ENCODE measurements at places on chromosomes 7 and 10.

DNA sequence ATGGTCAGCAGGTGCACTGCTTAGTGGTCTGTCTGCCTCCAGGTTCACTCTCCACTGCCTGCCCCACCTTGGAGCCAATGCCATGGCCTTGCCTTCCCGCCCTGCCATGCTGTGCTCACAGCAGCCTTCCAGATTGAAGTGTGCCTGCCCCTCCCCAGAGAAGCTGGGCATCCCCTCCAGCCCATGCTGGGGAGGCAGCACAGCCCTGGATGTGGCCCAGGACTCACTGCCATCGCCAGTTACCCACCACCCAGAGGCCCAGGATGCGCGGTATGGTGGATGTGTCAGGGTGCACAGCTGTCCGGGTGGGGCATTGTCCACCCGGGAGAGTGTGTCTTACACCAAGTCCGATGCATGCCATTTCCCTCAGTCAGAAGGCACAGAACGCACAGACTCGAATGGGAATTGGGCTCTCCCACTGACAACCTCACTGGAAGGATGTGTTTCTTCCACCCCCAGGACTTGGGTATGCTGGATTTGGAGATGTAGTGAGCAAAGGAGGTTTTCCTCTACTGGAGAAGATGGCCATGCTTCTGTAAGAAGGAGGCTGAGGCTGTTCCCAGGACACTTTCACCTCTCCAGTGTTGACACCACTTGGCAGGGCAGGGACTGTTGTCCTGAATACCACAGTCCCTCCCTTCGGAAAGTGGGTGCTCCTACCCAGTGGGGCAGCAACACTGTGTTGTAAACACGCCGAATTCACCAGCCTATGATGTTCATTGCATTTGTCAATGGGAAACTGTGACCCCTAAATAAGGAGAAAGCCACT is 122.0 kb downstream of the ADARB2 start:
- no peak for DNase-seq

DNA sequence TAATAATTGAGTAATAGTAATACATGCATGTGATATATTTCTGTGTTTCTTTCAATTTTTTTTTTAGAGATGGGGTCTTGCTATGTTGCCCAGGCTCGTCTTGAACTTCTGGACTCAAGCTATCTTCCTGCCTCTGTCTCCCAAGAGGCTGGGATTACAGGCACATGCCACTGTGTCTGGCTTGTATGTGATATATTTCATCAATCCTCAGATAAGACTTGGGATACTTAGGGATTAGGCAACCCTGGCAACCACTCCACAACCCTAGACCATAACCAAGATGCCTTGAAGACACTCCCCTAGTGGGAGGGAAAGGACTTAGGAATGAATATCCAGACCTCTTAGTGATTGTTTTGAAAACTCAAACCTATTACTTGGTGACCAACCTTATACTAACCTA is 154.8 kb downstream of the CCDC3 start:
- DNase-seq: no peak

DNA sequence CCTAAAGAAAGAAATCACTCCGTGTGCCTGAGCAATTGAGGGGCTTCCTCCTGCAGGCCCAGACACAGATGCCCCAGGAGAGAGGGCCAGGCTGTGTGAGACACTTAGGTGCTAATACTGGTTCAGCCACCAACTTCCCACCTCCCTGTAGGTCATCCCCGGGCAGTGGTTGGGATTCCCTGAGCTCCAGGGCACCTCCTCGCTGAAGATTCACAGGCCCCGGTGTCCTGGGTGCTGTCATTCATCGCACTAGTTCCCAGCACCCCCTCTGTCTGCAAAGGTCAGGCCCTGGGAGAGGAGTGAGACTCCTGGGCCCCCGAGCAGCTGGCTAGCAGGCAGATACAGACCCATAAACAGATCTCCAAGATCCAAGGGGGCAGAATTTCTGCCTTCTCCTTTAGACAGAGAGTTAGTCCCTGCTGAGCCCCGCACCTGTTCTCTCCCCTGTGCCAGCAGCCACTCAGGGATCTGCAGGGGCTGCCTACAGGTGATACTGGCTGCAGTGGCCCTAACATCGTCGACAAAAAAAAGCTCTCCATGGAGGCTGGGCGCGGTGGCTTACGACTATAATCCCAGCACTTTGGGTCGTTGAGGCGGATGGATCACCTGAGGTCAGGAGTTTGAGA is 38.2 kb upstream of the GTF2I start:
- DNase-seq: no peak

DNA sequence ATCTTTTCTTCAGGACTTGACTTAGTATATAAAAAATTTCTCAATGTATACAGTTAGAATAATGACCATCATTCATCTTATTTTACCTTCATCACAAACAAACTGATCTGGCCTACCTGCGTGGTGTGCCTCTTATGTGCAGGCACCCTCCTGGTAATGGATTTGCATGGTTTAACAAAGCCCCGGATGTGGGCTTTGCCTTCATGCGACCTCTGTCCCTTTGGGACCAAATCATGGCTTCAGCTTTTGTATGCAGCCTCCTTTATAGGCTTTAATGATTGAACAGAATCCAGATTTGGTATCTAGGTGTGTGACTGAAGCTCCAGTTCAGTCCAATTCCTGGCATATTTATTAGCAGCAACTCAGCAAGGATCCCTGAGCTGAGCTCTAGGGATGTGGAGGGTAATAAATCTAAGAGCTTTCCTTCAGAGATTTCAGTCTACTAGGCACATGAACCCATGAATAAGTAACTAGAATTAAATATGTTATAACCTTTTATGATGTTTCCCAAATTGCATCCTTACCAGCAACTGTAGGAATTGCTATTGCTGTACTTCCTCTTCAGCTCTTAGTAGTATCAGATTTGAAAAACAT is 256.9 kb downstream of the ABCA13 start:
- no peak for DNase-seq

DNA sequence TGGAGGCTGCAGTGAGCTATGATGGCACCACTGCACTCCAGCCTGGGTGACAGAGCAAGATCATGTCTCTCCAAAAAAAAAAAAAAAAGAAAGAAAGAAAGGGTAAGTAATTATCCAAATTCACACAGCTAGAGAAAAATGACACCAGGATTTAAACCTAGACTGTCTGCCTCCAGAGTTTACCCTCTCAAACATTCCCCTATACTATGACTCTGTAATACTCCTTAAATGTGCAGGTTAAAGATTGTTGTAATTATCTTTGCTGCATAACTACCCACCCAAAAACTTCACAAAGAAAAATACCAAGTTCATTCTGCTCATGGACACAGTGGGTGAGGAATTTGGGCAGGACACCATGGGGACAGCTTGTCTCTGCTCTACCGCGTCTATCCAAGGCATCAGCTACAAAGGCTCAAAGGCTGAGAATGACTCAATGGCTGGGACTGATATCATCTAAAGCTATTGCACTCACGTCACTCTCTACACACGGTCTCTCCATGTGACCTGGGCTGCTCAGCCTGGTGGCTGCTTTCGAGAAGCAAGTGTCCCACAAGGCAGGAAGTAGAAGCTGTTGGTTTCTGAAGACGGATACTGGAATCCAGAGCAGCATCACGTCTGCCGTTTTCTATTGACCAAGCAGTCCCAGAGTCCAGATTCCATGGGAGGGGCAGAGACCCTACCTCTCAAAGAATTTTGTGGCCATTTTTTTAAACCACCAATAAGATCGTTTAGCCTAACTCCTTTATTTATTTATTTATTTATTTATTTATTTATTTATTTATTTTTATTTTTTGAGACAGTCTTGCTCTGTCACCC is 185.7 kb upstream of the AUTS2 start:
- DNase-seq: no peak

DNA sequence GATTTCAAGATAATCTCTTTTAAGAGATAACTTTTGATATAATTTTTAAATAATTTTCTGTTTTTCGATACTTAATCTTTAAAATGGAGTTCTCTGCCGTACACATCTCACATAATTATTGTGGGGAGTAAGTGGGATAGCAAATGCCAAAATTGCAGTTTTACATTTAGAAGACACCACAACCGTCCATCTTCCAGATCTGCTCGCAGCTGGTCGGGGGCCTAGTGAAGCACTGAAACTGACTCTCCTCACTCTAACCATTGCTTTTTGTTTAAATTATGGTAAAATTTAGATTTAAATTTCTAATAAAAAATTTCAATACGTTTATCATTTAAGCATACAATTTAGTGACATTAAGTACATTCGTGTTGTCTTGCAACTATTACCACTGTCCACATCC is 94.2 kb downstream of the PRR15 start:
- DNase-seq: no peak

- DNase-seq: no peak
Measured at GRCh38 chr7:18873734-18874336, 243.6 kb downstream of the TWIST1 start.

DNA sequence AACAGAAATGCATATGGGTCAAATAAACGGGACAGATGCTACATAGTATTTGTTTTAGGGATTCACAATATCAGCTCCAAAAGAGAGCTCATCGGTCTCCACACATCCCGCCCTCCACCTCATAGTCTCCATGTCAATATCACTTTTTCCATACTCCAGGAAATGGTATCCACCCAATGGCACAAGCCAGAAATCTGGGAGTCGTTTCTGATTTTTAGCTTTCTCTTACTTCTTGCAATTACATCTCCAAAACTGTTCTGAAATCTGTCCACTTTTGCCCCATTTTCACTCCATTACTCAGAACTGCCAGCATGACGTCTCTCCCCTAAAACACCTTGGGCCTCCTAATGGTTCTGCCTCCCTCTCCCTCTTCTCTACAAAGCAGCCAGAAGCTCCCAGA is 47.4 kb upstream of the EZH2 start:
- DNase-seq: no peak

DNA sequence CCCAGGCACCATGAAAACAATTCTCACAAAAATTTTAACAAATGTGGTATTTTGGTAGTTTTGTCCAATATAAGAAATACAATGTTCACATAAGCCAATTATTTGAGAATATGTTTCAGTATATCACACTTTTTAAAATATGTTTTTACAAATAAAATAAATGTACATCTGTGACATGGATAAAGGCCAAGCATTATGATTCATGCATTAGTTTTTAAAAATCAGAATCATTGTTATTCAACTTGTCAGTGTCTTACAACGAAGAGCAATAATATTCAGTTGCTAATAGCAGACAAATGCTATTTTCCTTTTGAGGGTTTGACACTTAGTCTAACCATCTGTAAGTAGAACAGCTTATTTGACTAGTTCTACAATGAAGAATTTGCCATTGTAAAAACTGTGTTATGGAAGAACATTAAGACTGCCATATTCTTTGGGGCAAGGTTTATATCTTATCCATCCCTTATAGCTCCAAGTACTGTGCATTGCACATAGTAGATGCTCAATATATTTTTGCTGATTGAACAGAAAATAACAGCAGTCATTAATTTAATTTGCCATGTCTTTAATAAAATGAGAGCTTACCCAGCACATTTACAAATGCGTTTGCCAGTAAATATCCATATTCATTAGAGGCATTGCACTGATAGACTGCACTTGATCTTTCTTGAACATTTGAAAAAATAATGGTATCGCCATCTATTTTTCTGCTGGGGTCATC is 67.4 kb upstream of the LAMB4 start:
- no peak for DNase-seq
